NCI-H524 (cell line): ENCODE measurements at places on chromosomes 12 and 14.
A peak's percentile ranks its signal among the peaks of the same experiment; 100 is the strongest.

- DNase-seq: no peak
Observed at GRCh38 chr12:80377140-80377794, 66.8 kb upstream of the PTPRQ start.

GRCh38 chr14:35159742-35160409, 37.5 kb downstream of the PRORP start:
- no peak for DNase-seq

DNA sequence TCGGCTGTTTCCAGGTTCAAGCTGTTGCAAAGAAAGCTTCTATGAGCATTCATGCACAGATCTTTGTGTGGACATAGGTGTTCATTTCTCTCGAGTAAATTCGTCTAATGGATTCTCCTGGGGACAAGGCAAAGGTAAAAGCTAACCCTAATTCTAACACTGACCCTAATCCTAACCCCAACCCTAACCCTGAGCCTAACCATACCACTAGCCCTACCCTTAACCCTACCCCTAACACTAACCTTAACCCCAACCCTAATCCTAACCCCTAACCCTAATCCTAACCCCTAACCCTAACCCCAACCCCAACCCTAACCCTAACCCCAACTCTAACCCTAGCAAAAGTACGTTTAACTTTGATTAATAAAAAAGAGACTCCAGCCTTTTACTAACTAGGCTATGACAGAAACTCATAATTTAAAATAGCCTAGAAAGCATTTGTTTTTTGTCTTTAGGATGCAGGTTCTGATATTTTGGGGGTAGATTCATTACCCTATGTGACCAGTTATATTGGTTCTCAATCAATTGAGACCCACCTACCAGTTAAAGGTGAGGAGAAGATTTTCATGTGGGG, 27.6 kb upstream of the RFLNA start:
- no peak for DNase-seq

DNA sequence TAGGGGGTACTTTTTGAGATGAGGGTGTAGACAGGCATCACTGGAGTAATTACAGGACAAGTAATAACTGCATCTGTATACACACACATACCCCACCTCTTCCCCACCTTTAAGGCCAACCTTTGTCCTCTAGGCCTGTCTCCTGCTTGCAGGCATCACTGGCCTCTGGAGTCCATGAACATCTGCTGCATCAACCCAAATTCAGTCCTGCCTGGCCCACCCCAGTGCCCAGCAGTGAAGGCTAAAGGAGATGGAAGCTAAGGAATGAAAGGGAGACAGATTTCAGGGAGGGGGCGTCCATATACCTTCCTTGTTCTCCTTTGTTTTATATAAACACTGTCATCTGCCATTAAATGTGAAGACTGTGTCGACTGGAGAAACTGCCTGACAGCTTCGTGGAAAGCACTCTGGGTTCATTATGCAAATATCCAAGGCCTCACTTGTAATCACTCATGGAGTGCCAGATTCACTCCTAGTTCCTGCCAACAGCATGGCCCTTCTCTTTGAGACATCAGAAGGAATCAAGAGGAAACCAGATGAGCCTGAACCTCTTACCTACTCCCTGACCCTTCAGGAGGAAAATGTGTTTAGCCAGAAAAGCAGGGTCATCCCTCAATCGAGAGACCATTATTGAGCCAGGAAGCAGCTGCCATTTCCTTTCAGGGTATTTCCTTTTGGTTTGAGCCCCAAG, 64.4 kb downstream of the SERPINA3 start:
- no peak for DNase-seq

GRCh38 chr14:82309199-82309598, 775.5 kb upstream of the SEL1L start:
- DNase-seq: no peak

GRCh38 chr14:63902375-63902976, 49.7 kb downstream of the SYNE2 start:
- no peak for DNase-seq

GRCh38 chr12:70920251-70920851, at the start of gene PTPRR:
Gene PTPRR, minus strand, starts transcription at chr12:70920738. Its CDS starts 348 bp downstream, at chr12:70920390.
- DNase-seq: peak; percentile 63

GRCh38 chr12:67692135-67692534, 43.6 kb downstream of the DYRK2 start:
- no peak for DNase-seq

GRCh38 chr12:94725375-94726168, 75.2 kb upstream of the TMCC3 start:
- no peak for DNase-seq
